Mammary epithelial cell (primary cell): ENCODE measurements at places on chromosomes 11 and 22.

GRCh38 chr22:37781434-37782059, 26.2 kb upstream of the GCAT start:
- no peak for DNase-seq

GRCh38 chr11:43905813-43906241, 25.2 kb downstream of the ALKBH3 start:
- DNase-seq = no peak

DNA sequence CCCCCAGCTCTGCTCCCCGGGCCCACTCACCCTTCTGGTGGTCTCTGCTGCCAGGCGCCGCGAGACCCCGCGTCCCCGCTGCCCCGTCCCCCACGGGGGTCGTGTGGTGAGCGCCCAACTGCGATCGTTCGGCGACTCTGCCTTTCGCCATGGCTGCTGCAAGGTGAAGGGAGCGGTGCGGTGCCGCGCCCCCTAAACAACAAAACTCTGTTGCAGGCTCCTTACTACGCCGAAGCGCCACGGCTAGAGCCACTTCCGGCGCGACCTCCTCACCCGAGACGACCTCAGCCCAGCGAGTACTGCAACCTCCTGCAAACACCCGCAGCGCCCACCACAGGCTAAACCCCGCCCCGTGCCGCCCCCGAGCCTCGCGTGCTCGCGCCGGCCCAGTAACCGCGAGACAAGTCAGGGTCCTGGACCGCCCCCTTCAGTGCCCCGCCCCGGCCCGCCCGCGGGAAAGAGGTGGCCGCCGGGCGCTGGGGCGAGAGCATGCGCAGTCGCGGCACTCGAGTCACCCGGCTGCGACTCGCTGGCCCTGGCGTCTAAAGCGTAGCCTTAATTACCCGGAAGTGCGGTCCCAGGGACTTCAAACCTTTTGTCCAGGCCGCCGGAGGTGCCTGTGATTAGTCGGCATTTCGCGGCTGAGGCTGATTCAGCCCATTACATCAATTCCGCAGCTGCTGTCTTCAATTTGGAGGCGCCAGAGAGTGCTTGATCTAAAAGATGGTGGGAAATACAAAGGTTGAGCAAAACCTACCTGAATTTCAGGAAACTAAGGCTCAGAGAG, at the start of gene TMEM41B:
TMEM41B (minus strand) TSS at position 303 of the 787 bp plus-strand sequence; CDS start at position 151, 152 bp downstream.
- peak; percentile 98 for DNase-seq

- DNase-seq = no peak
Observed at GRCh38 chr11:372809-373715, 3.8 kb downstream of the B4GALNT4 start.

- DNase-seq = no peak
Observed at GRCh38 chr22:47098121-47098520, 335.7 kb downstream of the TBC1D22A start.

DNA sequence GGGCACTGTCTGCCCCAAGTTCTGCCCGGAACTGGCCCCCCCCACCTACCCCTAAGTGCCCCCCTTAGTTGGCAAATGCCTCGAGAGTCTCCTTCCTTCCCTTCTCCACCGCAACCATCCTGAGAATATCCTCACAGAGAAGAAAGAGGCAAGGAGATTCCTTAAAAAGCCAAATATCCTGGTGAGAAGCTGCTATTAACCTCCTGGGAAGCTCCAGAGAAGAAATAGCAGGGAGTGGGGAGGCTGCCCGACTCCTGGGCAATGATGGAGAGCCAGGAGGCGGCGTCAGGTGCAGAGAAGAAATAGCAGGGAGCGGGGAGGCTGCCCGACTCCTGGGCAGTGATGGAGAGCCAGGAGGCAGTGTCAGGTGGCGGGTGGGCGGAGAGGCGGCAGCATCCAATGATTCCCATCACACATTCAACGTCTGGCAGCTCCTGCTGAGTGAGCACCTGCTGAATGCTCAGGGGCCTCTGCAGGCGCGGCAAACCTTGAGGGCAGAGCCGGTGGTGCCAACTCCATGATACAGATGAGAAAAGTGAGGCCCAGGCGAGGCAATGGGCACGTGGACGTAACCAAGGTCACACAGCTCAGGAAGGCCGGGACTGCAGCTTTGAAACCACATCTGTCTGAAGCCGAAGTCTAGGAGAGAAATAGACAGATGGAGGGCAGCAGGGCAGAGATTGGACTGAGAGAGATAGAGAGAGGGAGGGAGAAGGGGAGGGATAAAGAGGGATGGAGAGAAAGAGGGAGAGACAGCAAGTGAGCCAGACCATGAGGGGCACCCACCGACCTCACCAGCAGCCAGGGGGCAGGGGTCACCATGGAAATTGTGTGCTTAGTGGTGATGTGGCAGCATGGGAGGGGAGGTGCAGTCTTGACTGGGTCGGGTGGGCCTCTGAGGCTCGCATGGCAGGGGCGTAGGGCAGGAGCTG, 58.3 kb downstream of the CYTH4 start:
- no peak for DNase-seq

GRCh38 chr11:78189851-78190250, 1.1 kb downstream of the USP35 start:
- DNase-seq = no peak

DNA sequence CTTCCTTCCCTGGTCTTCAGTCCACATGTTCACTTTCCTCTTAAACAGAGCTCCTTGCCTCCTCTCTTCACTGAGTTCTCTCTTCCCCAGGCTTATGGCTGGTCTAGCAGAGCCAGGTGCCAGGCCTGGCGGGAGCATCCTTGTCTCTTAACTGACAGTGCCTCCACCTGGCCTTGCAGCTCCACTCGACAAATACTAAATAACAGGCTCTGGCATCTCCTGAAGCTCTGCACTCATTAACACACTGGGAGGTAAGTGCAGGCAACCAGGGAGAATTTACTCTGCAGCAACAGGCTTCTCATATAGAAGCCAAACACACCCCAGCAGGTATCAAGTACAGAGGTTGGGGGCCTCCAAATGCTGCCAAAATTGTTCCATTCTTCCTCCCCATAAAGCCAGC, 438.1 kb downstream of the SOX6 start:
- DNase-seq = no peak

DNA sequence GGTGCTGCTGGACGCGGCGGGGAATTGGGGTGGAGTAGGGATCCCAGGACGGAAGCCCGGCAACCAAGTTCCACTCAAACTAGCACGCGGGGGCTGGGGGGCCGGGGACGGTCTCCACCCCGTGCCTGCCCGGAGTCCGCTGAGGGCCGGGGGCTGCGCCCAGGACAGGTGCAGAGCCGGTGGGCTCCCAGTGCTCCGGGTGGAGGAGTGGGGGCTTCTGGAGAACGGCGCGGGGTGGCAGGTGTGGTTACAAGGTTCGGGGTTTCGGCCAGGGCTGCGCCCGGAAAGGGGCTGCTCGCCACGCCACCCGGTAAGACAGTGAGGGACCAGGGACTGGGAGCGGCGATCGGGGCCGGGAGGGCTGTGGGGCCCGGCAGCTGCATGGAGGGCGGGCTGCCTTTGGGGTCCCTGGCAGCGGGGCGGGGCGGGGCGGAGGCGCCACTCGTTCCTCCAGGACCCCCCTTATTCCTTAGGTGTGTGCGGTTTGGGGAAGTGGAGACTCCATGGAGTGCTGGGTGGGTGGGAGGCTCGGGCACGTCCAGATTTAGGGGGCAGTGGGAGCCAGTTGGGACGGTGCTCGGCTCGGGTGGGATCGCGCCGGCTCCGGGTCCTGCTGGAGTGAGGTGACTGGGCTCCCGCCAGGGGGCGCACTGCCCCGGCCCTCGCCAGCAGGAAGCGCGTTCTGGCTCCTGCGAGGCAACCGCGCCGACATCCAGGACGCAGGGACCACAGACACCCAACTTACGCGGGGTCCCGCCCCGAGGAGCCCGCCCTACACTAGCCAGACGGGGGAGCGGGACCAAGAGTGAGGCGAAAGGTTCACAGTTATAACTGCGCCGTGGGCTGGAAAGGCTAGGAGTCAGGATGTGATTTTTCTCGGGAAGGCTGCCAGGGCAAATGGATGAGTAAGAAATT, 868 bp downstream of the TSPAN18 start:
- DNase-seq = peak; percentile 35

GRCh38 chr22:49480896-49481658, 346.6 kb downstream of the BRD1 start:
- no peak for DNase-seq

- DNase-seq = no peak
Observed at GRCh38 chr22:38415561-38416321, 39.3 kb downstream of the KCNJ4 start.

- DNase-seq = no peak
Observed at GRCh38 chr22:49132009-49132408, 695.7 kb downstream of the BRD1 start.

DNA sequence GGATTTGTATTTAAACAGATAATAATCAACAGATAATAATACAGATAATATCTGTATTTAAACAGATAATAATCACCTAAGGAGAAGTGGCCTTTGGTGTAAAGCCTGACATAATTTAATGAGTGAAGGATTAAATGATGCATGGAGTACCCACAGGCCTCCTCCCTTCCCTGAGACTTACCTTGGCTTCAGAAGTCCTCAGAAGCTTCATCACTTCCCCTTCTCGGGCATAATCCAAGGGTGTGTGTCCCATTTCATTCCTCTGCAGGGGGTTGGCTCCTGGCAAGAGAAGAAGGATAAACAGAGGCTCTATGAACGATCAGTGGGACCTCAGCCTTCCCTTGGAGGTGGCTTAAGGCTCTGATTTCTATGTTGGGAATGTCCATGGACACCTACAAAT, 85.5 kb upstream of the PHOX2A start:
- no peak for DNase-seq

- no peak for DNase-seq
Observed at GRCh38 chr22:47084226-47084625, 321.8 kb downstream of the TBC1D22A start.

GRCh38 chr11:44017443-44018126, 30.2 kb upstream of the ACCSL start:
- DNase-seq = no peak

GRCh38 chr11:66745356-66746235, 16.6 kb upstream of the SPTBN2 start:
- peak; percentile 40 for DNase-seq

GRCh38 chr11:41039592-41039991, 419.9 kb downstream of the LRRC4C start:
- DNase-seq = no peak

GRCh38 chr22:46504584-46504983, 32.8 kb downstream of the CELSR1 start:
- no peak for DNase-seq
